ENCODE measurements at places on chromosomes 1 and 21.

- no peak for DNase-seq
Measured at GRCh38 chr1:95927061-95927460, 693.1 kb downstream of the RWDD3 start.

DNA sequence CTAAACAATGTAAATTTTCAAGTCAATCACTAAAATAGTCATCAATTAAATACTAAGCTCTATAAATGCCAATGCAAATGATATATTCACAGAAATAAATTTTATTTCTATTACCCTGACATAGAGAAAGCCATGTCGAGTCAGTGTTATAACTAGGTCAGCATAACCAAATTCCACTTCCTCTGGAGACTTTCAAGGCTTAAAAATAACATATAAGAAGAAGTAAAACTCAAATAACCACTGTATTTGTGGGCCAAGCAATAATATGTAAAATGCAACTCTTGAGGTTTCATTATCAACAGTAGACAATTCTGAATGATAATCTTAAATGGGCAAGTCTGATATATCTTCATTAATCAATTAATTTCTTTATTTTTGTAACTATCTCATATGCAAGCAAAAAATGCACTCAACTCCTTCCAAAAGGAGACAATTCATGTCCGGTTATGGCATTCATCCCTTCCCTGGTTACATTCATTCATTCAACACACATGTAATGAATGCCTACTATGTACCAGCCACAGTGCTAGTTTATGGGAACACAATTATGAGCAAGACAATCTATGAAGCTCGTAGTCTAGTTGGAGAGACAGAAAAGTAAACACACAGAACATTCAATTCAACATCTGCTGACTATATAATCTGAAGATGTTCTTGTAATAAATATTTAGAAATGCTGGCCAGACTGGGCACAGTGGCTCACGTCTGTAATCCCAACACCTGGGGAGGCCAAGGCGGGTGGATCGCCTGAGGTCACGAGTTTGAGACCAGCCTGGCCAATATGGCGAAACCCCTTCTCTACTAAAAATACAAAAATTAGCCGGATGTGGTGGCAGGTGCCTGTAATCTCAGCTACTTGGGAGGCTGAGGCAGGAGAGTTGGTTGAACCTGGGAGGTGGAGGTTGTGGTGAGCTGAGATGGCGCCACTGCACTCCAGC, 37.1 kb upstream of the CAP1 start:
- no peak for DNase-seq

DNA sequence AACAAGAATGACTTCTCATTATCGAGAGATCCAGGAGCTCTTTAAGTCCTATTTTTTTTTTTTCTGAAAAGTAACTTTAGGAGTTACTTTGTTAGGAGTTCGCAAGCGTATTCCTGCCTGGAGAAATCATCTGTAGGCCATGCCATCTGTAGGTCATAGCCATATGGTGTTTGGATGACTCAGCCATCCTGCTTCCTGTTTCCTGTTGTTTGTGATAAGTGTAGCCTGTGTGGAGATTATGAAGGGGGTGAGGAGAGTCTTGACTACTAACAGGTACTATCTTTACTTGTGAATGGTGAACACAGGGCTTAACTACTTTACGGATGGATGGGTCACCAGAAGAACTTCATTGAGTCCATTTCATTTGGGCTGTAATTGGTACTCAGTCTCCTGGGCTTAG, 327.2 kb downstream of the PTPRU start:
- no peak for DNase-seq

- DNase-seq: no peak
Measured at GRCh38 chr1:64940025-64940424, 26.3 kb downstream of the JAK1 start.

- DNase-seq: no peak
Measured at GRCh38 chr1:18282851-18283600, 175.4 kb downstream of the IGSF21 start.

DNA sequence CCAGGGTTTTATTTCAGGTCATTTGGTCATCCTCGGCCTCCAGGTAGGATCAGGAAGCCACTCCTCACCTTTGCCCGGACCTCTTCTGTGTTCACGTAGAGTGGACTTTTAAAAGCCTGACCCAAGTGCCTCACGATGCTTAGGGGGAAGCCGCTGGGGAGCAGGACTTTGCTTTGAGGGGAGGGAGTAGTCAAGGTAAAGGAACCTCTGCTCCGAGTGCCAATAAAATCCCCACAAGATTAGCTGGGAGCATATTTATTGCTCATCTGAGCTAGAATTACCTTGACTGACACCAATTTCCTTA, 603 bp upstream of the DHRS3 start:
- no peak for DNase-seq

- DNase-seq: peak; percentile 72
Measured at GRCh38 chr21:46069719-46070279, 28.1 kb upstream of the COL6A2 start.

DNA sequence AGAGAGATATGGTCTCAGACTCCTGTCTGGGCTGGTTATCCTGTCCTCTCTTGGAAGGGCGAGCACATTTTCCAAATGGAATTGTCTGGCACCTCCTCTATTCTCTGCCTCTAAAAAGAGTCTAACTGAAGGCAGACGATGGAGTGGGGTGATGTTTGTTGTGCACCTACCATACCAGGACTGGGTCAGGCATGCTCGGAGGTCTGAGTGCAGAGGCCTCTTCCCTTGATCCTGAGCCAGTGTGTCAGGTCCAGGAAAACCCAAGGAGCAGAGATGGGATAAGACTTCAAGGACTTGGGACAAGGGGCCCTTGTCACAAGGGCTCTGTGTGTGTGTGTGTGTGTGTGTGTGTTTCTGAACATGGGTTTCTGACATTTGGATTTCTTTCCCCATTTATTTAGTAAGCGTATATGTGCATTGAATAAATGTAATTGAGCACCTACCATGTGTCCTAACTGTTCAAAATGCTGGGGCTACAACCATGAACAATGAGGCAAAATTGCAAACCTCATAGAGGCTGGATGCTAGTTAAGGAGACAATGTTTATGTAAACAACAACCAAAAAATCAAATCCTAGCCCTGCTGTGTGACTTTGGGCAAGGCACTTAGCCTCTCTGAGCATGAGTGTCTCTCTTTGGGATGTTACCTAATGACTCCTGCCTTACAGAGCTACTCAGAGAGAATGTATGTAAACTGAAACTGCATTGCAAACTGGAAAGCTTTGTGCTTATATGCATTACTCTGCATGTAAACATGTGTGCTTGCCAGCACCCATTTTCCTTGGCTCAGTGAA, 276.3 kb downstream of the FOXD2 start:
- DNase-seq: peak; percentile 59

Measured in lower leg skin (tissue), 4 donors.